ENCODE measurements at places on chromosomes 7 and 10.

DNA sequence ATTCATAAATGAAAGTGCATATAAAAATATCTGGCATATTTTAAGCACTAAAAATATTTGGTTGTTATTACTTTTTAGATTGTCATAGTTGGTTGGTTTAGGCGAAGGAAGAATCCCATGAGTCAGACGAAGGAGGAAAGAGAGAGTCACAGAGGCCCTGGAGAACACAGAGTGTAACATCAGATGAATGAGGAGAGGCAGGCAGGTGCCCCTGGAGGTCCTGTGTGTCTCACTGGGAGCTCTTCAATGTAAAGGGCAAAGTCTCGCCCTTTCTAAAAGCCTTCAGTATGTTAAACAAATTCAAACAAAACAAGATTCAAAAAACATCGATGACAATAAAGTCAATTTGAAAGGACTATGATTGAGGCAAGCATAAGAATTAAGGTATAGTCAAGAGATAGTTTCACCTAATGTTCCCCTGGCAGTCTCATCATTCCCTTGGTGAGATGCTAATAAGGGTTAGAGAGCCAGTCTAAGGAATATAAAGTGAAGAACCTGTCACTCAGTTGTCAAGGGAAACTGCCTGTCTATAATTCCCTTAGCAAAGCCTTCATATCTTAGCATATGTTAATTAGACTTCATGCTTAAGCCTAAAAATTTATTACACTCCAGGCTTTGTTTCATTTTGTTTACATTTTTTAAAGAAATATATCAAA is 194.3 kb downstream of the TPK1 start:
- DNase-seq: no peak

DNA sequence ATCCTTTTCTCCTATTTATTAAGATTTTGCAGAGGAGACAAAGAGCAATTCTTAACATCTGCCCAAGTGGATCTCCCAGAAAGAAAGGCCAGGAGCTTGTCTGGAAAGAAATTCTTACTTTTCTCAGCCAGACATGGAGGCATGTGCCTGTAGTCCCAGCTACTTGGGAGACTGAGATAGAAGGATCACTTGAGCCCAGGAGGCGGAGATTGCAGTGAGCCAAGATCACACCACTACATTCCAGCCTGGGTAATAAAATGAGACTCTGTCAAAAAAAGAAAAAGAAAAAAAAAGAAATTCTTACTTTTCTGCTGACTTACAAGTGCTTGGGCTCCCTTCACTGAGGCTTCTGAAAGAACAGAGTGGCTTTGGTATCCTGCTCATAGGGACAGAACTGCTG is 2.4 kb upstream of the CYP3A43 start:
- DNase-seq: no peak

- no peak for DNase-seq
Observed at GRCh38 chr7:30585675-30586074, 9.0 kb upstream of the GARS1 start.

- DNase-seq: no peak
Observed at GRCh38 chr7:142718313-142718712, 31.0 kb upstream of the PRSS1 start.

DNA sequence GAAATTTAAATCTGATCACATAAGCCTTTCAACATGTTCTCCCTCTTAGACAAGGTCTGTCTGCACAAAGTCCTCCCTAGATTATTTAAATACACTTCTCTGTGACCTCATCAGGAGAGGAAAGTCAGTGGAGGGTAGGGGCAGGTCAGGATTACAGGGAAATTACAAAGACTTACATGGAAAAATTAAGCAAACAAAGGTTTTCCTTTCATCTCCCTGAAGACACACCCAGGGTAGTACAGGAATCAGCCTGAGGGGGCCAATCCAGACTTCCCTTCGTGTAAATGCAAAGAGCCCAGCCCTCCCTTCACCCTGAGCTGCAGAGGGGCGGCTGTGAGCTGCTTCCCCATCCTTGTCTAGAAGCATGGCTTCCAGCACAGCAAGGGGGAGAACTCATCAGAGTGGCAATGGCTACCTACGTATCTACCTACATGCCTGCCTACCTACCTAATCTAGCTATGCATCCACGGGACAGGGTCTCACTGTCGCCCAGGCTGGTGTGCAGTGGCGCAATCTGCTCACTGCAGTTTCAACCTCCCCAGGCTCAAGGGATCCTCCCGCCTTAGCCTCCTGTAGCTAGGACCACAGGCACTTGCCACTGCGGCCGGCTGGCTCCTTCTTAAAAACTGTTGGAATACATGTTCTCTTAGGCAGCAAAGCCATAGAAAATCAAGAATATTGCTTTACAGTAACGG is 33.2 kb downstream of the PITRM1 start:
- no peak for DNase-seq

Data from NCI-H2107 (cell line).